CD4-positive, alpha-beta T cell treated with Interleukin-4 for 4 hours (primary cell): ENCODE measurements at places on chromosomes 11 and 22.

DNA sequence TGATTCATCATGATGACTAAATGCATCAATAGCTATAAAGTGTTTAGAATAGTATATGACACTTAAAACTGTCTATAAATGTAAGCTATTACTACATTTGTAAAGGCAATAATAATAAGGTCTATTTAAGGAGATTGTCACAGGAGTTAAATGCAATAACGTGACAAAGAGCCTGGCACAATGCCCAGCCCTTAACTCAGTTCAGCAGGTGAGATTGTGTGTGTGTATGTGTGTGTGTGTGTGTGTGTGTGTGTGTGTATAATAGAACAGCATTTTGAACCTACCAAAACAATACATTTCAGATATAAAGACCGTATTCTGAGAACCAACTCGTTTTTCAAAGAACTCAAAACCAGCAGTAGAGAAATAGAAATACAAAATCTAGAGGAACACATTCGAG is 177.5 kb downstream of the MYO18B start:
- DNase-seq: no peak

DNA sequence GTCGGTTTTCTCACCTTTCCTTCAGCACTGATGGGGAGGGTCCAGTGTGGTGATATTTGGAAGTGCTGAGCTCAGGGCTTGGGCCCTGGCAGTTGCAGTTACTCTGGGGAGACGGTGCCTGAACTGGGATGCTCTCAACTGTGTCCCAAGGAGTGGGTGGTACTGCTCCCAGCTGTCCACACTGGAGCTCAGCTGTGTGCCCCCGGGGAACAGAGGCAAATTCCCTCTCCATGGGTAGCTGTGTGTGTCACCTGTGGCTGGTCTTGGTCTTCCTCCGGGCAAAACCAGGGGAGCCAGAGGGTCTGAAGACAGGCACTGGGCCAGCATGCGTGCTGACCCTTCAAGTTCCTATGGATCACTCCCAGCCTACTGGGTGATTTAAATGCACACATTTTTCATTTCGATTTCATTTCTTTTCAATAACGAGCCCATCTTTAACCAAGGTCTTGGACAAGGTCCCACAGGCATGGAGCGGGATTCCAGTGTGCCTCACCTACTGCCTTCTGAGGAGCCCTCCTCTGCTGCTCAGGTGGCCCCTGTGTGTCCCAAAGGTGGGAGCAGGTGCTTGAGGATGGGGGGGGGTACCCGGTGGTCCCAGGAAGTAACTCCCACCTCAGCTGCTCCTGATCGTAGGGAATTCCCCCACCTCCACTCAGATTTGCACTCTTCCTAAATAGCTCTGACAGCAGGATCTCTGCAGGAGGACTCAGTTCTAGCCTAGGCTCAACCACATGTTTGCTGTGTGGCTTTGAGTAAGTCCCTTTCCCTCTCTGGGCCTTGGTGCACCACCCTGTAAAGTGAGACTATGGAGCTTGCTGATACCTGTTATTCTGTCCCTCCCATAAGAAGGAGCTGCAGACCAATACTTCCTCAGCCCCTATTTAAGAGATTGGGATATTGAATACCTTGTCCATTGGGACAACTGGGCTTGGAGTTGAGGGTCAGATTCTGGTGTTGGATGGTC is 16.8 kb downstream of the PRDM11 start:
- DNase-seq: no peak

DNA sequence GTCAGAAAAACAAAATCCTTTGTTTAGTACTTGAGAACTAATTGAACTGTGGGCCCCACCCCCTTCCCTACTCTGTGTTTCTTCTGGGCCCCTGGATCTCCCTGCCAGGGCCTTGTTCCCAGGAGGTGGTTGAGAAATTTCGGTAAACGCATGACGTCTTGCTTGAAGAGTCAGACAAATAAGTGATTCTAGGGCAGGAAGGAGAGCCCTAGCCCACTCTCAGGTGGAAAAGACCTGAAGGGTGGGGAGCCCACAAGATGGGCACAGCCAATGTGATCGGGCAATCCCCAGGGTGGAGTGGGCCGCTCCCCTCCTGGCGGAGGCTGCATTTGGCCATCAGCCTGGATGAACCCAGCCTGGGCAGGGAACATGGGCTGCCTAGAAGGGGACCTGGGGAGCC is 16.8 kb upstream of the P2RY2 start:
- DNase-seq: no peak

DNA sequence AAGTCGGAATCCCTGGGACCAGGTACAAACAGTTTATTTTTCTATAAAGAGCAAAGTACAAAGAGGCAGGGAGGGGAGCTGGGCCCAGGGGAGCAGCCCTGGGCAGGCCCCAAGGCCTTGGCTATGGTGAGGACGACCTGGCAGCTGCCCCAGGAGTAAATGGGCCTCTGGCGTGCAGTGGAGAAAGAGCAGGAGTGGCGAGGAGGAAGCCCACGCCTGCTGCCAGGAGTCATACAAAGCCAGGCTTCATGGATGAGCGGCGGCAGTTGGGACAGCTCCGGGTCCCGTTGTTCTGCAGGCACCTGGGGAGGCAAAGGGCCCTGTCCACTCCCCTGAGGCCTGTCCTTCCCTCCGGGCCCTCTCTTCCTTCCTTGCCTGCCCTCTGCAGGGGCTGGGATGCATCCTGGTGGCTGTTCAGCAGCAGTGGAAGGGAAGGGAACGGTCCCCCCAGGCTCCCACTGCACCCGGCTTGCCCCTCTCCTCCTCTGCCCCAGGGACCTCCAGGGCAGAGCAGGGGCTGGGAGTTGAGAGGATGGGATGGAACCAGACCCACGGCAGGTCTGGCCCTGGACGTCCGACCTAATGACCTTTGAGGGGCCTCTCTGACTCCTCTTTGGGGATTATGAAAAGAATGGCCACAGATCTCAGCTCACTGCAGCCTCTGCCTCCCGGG is 11.1 kb downstream of the RAPSN start:
- no peak for DNase-seq

DNA sequence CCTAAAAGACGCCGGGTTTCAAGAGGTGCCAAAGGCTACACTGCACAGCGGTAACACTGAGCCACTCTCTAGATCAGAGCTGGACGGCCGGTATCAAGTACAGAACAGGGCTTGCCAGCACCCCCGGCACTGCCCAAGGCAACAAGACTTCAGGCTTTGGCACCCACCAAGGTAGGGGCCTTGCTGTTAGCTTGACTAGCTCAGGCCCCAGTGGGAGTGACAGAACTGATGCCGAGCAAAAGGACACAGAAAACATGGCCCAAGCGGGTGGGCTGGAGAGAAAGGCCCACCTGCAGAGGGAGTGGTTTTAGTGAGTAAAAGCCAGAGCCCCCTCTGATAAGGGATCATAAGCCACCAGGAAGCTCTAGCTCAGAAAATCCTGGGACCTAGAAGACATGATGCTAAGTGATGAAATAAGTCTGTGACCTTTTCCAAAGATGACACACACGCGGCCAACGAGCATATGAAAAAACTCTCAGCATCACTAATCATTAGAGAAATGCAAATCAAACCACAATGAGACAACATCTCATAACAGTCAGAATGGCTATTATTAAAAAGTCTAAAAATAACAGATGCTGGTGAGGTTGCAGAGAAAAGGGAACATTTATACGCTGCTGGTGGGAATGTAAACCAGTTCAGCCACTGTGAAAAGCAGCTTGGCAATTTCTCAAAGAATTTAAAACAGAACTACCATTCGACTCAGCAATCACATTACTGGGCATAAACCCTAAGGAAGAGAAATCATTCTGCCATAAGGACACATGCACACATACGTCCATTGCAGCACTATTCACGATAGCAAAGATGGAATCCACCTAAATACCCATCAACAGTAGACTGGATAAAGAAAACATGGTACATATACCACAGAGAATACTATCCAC is 12.9 kb downstream of the EHD1 start:
- peak; percentile 74 for DNase-seq

DNA sequence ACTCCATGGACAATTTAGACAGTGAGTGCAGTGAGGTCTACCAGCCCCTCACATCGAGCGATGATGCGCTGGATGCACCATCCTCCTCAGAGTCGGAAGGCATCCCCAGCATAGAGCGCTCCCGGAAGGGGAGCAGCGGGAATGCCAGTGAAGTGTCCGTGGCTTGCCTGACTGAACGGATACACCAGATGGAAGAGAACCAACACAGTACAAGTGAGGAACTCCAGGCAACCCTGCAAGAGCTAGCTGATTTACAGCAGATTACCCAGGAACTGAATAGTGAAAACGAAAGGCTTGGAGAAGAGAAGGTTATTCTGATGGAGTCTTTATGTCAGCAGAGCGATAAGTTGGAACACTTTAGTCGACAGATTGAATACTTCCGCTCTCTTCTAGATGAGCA is 51.4 kb downstream of the SPECC1L start:
- DNase-seq: no peak

DNA sequence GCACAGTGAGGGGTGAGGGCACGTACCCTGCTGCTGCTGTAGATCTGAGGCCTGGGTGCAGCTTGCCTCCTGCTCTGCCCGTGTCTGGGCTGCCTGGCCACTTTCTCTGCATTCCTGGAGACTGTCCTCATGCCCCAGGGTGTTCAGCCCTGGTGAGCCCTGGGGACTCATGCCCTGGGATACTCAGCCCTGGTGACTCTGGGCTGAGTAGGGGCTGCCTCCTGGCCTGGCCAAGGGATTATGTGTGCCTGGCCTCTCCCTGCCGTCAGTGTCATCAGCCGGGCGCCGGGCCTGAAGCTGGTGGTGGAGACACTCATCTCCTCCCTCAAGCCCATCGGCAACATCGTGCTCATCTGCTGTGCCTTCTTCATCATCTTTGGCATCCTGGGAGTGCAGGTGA is 94.7 kb downstream of the CACNA1I start:
- no peak for DNase-seq

DNA sequence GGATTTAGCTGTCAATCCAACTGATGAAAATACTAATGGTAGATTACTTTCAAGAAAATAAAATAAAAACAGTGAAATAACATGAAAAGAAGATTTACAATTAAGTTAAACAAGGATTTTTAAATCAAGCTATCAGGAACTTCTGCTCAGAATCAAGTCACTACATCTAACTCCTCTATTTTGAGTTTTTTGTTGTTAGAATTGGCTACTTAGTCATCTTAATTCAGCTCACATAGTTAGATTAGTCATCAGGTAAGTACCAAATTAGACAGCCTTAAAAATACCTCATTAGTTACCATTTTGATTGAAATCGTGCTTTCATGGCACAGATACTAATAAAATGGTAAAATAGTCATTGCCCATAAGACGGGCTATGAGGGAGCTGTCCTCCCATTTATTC is 35.8 kb downstream of the BTG4 start:
- DNase-seq: no peak

GRCh38 chr11:27913650-27914049 is 194.3 kb downstream of the KIF18A start:
- DNase-seq: no peak

DNA sequence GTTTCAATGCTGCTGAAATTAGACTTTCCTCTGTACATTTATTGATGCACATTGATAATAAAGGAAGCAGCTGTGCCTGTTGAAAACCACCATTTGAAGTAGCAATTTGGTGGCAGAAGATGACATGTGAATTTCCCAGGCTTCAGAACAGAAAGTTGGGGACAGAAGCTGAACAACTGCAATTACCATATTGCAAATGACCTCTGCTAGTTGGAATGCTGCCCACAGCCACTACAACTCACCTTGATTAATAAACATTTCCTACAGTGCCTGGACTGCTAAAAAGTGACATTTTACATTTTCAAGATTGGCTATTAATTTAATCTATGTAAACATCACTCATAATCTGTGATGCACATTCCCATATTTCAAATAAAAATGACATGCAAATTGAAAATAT is 208.6 kb downstream of the LUZP2 start:
- DNase-seq: no peak

- no peak for DNase-seq
Measured at GRCh38 chr22:22986008-22986407, 84.3 kb upstream of the GNAZ start.

DNA sequence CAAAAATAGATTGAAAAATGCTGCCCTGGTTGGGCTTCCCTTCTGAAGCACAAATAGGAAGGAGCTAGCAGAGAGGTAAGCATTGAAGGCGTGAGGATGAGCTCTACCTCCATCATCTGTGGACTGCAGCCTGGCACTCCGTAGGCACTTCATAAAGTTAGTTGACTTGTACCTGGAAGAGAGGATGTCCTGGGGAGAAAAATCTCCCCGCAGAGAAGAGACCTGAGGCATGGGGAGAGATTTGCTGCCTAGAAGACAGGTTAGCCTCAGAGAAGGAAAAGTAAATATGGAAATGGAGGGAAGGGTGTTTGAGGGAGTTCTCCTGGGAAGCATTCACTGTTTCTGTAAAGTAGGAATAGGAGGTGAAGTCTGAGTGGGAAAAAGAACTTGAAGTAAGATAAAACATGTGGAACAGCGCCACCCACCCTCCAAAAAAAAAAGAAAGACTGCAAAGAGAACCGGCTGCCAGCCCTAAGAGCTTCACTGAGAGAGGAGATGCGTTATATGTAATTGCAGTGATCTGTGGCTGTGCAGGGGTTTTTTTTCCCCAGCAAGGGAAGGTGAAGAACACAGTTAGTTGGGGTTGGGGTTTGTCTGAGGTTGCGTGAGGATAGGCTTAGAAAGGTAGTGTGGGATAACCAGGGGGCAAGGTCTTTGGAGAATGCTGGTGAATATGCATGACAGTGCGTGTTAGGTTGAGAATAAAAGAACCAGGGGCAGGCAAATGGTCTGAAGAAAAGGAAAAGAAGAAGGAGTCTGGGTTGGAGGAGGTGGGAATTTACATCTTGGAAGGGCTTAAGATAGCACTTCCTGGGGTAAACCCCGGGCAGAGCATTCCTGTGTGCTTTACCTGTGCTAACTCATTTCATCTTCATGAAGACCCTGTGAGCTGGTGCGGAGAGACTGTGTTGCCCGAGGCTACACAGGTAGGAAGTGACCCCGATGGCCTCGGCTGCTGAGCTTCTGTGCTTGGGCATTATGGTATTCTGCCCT is 16.0 kb downstream of the TNRC6B start:
- no peak for DNase-seq

- DNase-seq: no peak
Measured at GRCh38 chr22:39723899-39724351, 153.4 kb downstream of the CACNA1I start.

- no peak for DNase-seq
Measured at GRCh38 chr22:41273128-41273527, 12.9 kb downstream of the RANGAP1 start.

GRCh38 chr22:48919187-48919590 is 908.5 kb downstream of the BRD1 start:
- DNase-seq: no peak
